ENCODE measurements at places on chromosomes 12 and 14.

DNA sequence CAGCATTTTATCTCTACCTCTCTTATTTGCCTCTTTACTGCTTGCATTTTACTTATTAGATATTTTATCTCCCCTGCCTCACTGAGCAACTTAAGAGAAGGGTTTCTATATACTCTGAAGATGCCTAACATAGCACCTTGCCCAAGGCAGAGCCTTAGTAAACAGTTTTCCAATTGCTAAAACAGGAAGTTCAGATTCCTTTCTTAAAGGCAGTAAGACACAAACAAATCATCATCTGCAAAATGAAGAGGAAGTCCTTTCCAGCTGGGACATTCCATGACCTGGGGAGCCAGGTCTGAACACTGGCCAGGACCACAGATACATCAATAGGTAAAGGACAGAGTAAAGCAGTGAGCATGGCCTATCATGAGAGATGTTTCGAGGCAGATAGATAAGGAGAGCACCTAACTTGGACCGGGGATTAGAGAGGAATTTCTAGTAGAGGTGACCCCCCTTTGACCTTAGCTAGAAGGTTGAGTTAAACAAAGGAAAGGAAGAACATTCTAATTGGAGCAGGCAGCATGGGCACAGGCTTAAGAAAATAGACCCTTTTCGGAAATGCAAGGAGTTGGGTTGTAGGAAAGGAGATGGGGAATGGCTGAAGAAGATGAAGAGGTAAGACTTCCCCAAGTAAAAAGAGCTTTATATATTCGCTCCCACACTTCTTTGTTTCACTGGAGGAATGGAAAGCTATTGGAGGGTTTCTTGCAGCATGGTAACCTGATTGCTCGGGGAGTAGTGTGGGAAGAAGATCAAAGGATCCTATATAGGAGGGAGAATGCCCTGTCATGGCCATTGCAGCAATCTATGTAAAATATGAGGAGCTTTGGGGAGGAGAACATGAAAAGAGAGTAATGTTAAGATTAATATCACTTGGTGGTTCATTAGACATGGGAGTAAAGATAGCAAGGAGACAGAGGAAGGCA is 94.8 kb downstream of the PHLDA1 start:
- peaks cover 1% of the 10 kb centered on the region for H3K36me3 ChIP-seq
- peaks cover 6% of the 10 kb centered on the region for H3K4me1 ChIP-seq
- H3K27me3 ChIP-seq: peaks cover 8% of the 10 kb centered on the region
- H3K27ac ChIP-seq: no peak overlapping the region
- H3K4me3 ChIP-seq: no peak overlapping the region

GRCh38 chr12:84585776-84586395 is 326.7 kb downstream of the SLC6A15 start:
- H3K27me3 ChIP-seq: no peaks in the 10 kb centered on the region
- no peaks in the 10 kb centered on the region for H3K4me1 ChIP-seq
- H3K27ac ChIP-seq: no peak overlapping the region
- no peak overlapping the region for H3K4me3 ChIP-seq
- no peak for DNase-seq
- H3K36me3 ChIP-seq: no peaks in the 10 kb centered on the region

DNA sequence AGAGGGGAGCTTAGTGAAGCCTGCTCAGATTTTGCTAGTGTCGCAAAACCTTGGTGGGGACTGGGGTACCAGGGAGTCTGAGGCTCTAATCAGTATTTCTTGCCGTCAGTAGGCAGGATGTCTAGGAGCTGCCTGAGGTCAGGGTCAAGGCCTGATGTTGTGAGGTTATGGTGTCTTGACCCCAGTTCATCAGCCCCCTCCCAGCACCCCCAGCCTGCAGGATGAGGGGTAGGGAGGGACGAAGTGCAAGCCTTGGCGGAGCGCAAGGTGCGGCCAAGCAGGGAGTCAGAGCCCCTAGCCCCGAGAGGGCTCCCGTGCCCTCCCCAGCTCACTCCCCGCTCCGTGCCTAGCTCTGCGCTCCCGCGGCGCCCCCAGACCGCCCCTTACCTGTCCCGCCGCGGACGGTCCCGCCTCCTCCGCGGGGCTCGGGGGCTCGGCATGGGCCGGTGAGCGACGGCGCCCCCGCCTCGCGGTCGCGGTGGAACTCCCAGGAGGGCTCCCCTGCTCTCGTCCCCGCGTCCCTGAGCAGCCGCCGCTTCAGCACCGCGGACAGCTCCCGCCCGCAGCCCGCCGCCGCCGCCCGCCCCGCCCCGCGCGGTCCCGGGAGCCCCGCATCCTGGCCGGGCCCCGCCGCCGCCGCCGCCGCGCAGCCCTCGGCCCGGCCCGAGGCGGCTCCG is 347 bp downstream of the SYNDIG1L start:
- peaks cover 5% of the 10 kb centered on the region for H3K4me1 ChIP-seq
- peaks cover 70% of the 10 kb centered on the region for H3K27me3 ChIP-seq
- H3K27ac ChIP-seq: no peak overlapping the region
- H3K36me3 ChIP-seq: no peaks in the 10 kb centered on the region

GRCh38 chr14:50734950-50735695 is 67.0 kb upstream of the SAV1 start:
- H3K36me3 ChIP-seq: peaks cover 55% of the 10 kb centered on the region
- no peaks in the 10 kb centered on the region for H3K4me1 ChIP-seq
- H3K27ac ChIP-seq: no peak overlapping the region

DNA sequence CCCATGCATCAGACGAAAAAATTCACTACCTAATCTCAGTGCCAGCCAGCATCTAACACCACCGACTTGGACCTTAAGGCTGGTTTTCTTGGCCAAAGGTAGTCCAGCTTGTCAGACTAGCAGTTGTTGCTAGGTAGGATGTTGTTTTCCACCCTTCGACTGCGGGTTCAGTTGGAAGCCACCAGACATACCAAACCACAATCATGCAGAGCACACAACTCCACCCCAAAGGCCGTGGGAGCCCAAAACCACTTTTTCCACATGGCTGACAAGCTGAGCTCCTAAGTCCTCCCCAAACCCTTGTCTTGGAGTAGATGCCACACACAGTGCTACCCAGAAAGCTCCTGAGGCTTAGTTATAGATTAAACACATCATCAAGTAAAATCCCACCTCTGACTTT is 46.8 kb downstream of the LRIG3 start:
- DNase-seq: no peak
- H3K4me3 ChIP-seq: no peak overlapping the region
- H3K27ac ChIP-seq: no peak overlapping the region
- H3K27me3 ChIP-seq: no peaks in the 10 kb centered on the region

DNA sequence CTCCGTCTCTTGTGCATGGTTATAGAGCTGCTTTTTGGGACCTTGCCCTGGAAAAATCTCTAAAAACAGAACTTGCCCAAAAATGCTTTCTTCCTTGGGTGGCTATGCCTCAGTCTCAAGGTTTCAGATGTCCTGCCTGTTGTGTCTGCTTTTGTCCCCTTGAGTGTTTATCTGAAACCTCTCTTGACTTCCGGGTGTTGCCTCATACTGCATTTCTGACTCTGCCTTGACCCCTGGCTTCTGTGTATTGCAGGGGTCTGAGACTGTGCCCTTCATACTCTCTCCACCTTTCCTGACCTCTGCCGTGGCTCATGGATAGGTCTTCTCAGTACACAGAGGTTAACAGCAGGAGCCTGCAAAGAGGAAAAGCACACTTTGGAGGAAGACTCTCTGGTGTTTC is 124.8 kb upstream of the NTF3 start:
- H3K27ac ChIP-seq: no peak overlapping the region
- no peaks in the 10 kb centered on the region for H3K36me3 ChIP-seq
- H3K27me3 ChIP-seq: peaks cover 6% of the 10 kb centered on the region
- no peak for DNase-seq
- H3K4me1 ChIP-seq: no peaks in the 10 kb centered on the region
- no peak overlapping the region for H3K4me3 ChIP-seq
